ENCODE measurements at places on chromosomes 12 and 14.

- no peak for DNase-seq
Observed at GRCh38 chr14:33742166-33742565, 208.7 kb downstream of the EGLN3 start.

GRCh38 chr12:92248977-92249376 is 103.3 kb upstream of the BTG1 start:
- no peak for DNase-seq

DNA sequence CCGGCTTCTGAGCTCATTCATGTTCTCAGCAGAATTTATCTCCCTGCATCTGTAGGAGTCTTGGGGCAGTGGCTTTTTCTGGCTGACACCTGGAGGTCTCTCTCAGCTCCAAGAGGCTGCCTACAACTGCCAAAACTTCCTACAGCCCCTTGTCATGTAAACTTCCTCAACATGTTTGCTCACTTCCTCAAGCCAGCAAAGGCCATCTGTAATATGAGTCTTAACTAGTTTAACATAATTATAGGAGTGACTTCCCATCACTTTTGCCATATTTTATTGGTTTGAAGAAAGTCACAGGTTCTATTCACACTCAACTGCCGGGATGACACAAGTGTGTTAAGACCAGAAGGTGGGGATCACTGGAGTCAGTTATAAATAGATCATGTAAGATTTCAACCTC is 194.0 kb downstream of the VRK1 start:
- no peak for DNase-seq

DNA sequence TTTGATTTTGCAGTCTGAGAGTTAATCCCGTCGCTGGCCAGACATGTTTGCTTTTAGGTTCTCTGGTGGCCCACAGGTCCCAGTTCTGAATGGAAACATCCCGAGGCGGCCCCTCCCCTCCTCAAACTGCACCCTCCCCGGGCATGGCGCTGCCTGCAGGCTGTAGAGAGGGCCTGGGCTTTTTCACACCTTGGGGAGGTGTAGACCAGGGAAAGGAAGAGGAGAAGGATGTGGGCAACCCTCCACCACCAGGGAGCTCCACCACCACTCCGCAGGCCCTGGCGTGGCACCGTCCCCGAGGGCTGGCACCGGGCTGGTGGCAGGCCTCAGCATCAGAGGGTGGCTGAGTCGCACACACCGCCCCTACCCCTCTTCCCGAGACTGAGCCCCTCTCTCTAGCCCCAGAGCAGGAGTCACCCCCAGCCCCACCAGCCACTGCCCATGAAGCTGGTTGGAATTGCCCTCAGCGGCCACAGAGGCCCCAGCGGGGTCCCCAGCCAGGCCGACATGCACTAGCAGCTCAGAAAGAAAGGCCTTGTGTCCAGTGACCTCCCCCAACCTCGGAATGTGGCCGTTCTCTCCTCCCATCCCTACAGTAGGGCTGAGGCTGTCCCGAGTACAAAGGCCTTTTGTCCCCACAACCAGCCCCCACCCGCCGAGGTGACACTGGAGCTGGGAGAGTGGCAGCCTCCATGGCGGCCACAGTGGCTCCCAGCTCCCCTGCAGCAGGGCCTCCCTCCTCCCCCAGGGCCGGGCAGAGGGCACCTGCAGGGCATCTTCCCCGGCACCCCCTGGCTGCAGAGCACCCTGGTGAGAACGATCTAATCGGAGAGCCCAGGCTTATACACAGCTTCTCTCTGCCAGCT is 23.5 kb upstream of the INF2 start:
- peak; percentile 80 for DNase-seq

- DNase-seq: no peak
Observed at GRCh38 chr12:117064596-117064995, 34.6 kb downstream of the TESC start.

DNA sequence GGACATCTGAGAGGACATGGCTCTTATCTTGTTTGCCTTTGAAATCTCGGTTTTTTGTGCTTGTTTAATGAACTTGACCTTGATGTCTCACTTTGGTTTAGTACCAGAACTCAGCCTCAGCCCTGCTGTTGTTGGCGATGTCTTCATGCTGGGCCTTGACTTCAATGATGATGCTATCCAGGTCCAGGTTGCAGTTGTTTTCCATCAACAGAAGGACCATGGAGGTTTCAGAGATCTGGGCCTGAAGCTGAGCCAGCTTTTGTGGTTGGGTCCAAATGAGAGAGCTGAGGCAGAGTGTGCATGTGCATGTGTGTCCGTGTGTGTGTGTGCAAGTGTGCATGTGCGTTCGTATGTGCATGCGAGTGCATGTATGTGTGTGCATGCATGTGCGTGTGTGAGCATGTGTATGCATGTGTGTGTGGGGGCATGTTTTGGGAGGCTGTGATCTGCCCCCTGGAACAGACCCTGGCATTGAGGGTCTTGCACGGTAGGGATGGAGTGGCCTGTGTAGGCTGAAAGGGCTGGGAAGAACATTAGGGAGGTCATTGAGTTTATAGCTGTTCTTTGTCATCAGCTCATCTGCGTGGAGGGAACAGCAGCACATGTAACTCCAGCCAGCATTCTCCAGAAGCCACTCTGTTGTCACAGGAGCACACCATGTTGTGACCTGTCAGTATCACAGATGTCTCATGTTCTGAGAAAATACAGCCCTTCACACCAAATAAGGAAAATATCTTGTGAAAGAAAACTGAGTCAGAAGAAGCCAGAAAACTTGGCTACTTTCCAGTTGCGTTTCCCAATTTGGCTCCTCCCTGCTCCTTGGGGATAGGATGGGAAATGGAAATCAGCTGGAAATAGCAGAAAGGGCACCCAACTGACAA is 10.0 kb upstream of the KRT82 start:
- DNase-seq: no peak

DNA sequence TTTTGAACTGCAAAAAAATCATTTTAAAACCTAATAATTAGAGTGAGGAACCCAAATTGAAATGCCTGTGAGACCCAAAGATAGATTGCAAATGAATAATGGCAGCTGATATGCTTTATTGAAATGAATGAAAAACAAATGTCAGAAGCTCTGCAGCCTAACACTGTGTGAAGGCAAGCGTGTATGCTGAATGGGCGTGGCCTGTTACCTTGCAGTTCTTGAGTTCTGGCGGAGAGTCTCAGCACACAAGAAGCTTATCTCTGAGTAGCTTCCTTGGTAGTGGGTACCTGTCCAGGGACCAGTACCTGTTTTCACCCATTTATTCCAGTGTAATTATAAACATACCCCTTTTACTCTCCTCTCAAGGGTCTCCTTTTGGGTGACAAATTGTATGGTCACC is 341.2 kb downstream of the NPAS3 start:
- DNase-seq: no peak

- no peak for DNase-seq
Observed at GRCh38 chr12:80441921-80442320, 2.1 kb upstream of the PTPRQ start.

DNA sequence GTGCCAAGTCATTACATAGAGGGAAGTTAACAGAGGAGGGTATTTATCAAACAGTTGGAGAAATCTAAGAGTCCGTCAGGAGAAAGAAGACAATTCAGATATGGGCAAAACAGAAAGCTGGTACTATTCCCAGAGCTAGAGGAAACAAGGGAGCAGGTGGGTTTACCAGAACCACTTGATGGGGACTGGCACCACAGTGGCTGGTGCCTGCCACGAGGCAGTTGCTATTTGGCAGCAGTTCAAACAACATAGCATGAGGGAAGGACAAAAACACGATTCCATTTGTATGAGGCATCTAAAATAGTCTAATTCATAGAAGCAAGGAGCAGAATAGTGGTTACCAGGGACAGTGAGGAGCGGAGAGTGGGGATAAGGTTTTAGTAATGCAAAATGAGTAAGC is 24.6 kb upstream of the KLRD1 start:
- no peak for DNase-seq

GRCh38 chr12:17414596-17414995 is 675.4 kb downstream of the RERGL start:
- no peak for DNase-seq

DNA sequence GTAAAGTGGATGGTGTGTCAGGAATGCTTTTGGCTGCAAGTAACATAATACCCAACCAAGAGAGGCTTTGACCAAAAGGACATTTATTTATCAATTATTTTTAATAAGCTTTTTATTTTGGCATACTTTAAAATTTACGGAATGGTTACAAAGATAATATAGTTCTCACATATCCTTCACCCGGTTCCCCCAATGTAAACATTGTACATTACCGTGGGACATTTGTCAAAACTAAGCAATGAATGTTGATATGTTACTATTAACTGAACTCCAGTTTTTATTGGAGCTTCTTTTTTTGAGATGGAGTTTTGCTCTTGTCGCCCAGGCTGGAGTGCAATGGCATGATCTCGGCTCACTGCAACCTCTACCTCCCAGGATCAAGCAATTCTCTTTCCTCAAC is 23.0 kb downstream of the CCDC63 start:
- DNase-seq: no peak

GRCh38 chr14:86012461-86012860 is 482.5 kb downstream of the FLRT2 start:
- DNase-seq: no peak

- no peak for DNase-seq
Observed at GRCh38 chr14:55803873-55804553, 224.0 kb downstream of the KTN1 start.

- no peak for DNase-seq
Observed at GRCh38 chr14:67703997-67704396, 2.3 kb downstream of the RDH12 start.

DNA sequence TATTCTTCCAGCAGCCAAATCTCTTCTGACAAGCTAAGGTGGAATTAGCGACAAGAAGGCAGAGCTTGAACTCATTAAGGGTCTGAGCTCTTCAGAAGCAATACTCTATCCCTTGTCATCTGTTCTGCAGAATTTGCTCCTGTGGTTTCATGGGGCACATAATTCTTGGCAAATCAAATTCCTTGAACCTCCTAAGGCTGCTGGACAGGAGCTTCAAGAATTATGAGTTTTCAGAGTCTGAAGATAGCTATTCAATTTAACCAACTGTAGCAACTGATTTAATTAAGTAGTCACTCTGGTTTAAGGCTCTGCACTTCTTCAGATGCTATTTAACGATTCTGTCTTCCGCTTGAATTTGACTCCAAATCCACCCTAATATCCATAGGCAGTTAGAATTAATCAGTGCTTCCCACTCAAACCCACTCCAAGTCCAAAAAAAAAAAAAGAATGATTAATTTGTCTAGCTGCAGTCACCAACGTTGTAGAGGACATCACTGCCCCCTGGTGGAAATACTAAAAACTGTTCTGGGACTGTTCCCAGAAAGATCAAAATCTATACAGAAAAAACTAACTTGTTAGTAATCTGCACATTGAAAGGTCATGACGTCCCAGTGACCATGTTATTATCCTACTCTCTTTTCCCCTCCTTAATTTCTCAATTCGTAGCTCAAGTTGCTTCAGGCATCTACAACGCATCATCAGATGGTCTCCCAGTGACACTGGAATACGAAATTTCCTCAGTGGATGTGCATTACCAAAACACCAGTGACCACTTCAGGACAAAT is 169.9 kb downstream of the KIF21A start:
- no peak for DNase-seq

GRCh38 chr12:93618891-93619410 is 46.5 kb downstream of the SOCS2 start:
- no peak for DNase-seq

All from T-helper 2 cell (primary cell).